ENCODE measurements at places on chromosomes 5 and 9.

- no peak for DNase-seq
Measured at GRCh38 chr9:130741024-130741305, 47.4 kb downstream of the EXOSC2 start.

GRCh38 chr5:53487436-53487835 lies 7.0 kb downstream of the FST start:
- DNase-seq, result no peak

DNA sequence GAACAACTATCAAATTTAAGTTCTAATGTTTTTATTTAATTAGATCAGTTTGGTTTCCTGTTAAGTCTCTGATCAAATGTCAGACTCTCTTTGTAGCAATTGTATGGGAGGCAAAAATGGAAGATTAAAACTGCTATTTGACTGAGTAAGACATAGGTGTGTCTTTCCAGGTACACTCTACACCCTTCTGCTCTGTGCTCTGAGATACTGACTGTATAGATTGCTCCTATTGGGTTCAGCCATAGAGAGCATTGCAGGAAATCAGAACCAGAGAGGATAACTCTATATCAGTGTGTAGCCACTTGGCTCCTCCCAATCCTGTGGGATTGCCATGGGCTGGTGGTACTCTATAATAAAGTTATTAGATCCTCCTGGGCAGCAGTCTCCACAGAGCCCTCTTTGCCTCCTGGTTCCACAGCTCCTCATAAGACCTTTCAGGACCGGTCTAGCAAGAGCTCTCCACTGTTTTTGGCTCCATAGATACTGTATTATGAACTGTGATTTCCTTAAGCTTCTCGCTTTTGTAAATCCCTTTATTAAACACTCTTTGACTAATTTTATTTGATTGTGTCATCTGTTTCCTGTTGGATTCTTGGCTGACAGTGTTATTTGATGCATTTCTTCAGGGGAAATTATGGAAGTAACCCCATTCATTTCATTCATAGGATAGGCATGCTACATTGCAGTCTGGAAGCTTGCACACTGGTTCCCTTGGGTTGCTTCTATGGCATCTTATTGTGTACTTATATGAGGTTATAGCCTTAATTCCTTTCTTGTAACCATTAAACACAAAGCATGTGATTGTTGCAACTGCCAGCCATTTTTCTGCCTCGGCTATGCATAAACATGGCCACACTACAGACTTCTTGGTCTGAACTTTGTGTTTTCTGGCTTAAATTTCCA lies 115.6 kb downstream of the VCAN start:
- no peak for DNase-seq

- DNase-seq, result peak; percentile 92
Measured at GRCh38 chr5:139651853-139652787, 4.0 kb downstream of the CXXC5 start.

DNA sequence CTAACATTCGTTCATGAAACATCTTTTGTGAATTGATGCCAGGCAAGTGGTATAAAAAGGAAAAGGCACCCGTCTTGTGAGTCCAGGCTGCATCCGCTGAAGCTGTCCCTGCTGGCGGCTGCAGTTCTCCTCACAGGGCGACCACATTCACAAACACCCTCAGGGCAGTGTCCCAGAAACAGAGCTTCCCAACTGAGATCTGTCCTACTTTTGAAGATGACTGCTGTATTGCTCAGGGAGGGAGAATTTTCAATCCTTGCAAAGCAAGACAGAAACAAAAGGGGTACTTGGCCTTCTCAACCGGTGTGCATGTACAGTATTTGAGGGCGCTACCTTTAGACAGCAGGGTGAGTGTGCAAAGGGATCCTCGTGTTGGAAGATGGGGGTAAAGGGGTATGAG lies 316.1 kb downstream of the GADD45G start:
- DNase-seq, result no peak

DNA sequence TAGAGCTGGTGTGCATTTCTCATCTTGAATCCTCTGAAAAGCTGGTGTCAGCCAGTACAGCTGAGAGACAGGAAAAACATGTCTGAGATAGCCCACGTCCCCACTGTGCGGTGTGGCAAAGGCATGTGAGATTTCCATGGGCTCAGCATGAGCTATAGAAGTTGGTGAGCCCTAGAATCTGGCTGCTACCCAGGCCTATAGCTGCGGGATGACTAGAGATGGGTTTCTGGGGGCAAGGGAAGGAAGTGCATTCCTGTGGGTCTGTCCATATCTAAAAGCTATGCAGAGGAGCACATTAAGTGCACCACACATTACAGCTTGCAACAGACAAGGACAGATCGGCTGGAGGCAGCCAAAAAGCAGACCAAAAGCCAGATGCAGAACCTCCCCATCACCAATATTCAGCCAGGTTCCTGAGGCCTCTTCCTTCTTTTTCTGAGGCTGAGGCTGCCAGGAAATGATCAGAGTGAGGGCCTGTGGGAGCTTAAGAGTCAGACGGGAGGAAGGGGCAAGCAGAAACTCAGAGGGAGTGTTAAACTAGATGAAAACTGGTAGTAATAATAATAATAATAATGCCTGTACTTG lies 55.8 kb upstream of the RANBP3L start:
- no peak for DNase-seq

GRCh38 chr5:16461026-16461425 lies 4.6 kb downstream of the ZNF622 start:
- no peak for DNase-seq

- no peak for DNase-seq
Measured at GRCh38 chr5:112833971-112834370, 27.1 kb upstream of the SRP19 start.

- no peak for DNase-seq
Measured at GRCh38 chr9:126673689-126674364, 60.1 kb downstream of the LMX1B start.

DNA sequence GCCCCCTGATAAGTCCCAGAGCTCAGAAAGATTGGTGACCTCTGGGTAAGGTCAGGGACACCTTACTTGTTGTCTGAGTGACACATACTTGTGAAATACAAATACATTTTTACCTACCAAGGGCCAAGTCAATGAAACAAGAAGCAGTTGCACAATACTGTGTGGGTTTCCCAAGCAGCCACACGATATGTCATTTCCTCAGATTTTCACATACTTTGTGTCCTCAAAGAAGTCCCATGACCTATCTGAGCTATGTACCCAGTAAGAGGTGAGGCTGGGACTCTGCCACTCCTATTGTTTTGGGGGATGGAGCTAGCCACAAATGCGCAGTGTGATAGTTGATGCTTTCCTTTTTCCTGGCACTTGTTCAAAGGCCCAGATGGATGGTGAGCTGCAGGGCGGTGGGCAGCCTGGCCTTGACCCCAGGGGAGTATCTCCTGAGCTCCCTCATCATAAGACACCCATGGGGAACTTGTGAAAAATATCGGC lies 4.8 kb upstream of the SLC25A51 start:
- DNase-seq, result no peak

Measured in amygdala (tissue), 56 donors.